ENCODE measurements at places on chromosomes 1 and 21. TPM values are rescaled to one million over a fixed set of nuclear protein-coding genes. Genes with fewer than 3 reads are reported as not detected.

Gene HES5
- not detected for total RNA-seq

Gene TFF3
- not detected for total RNA-seq

Gene PTGFR
- total RNA-seq: 1.4 TPM

Gene AGBL4
- total RNA-seq: not detected

Gene PADI2
- total RNA-seq: not detected

Gene AGT
- total RNA-seq: 1.2 TPM

Gene TRIM17
- 0.53 TPM for total RNA-seq

Gene LRRN2
- total RNA-seq: not detected

Gene CLCA1
- not detected for total RNA-seq

Gene IFT25
- total RNA-seq: 15.3 TPM

Gene MPL
- not detected for total RNA-seq

Gene TNFRSF14
- 25.9 TPM for total RNA-seq

Gene SPATA21
- not detected for total RNA-seq

Gene ADGRB2
- total RNA-seq: 5.2 TPM

Gene COL18A1
- 27.8 TPM for total RNA-seq

Gene TAS1R1
- total RNA-seq: not detected

Gene TRIM63
- total RNA-seq: not detected

Gene PLA2G4A
- total RNA-seq: 4.0 TPM

Gene CASQ2
- total RNA-seq: not detected

Gene SPRR2F
- not detected for total RNA-seq

Gene SEMA6C
- 3.4 TPM for total RNA-seq

Gene CCDC30
- total RNA-seq: 0.71 TPM

Gene C1orf105
- not detected for total RNA-seq

Gene TEKT2
- total RNA-seq: not detected

Gene NEXN
- 2.9 TPM for total RNA-seq

Gene CLDN19
- total RNA-seq: not detected

Gene FABP3
- 126 TPM for total RNA-seq

Gene FCRLA
- 4.6 TPM for total RNA-seq

Gene KRTAP20-2
- not detected for total RNA-seq

Gene AGMAT
- 4.3 TPM for total RNA-seq

Gene ST3GAL3
- total RNA-seq: 17.0 TPM

Gene FCGR3B
- not detected for total RNA-seq

Gene ECE1
- total RNA-seq: 128 TPM

Gene C2CD2
- total RNA-seq: 16.7 TPM

Gene FOXD3
- not detected for total RNA-seq

Gene MFSD2A
- 4.6 TPM for total RNA-seq

Gene CLCN6
- 15.9 TPM for total RNA-seq

Gene SYT14
- 0.18 TPM for total RNA-seq

Gene CD84
- not detected for total RNA-seq

Gene GNL2
- total RNA-seq: 28.5 TPM

Gene HAPLN2
- total RNA-seq: not detected

Gene IVL
- not detected for total RNA-seq

Gene LYPD8
- total RNA-seq: not detected

Gene LENEP
- not detected for total RNA-seq

Gene AMY1B
- not detected for total RNA-seq

Gene SYCP1
- not detected for total RNA-seq

Gene SPAG17
- not detected for total RNA-seq

All from myometrial cell (primary cell).